Ovary (tissue), 10 donors: ENCODE measurements at places on chromosomes 13 and 19.

GRCh38 chr19:35040826-35041547, 534 bp upstream of the HPN start:
- DNase-seq = peak; percentile 92

GRCh38 chr13:114106991-114107685, 25.3 kb downstream of the RASA3 start:
- peak; percentile 13 for DNase-seq

GRCh38 chr13:81021284-81021840, 680.4 kb upstream of the SPRY2 start:
- DNase-seq = no peak

DNA sequence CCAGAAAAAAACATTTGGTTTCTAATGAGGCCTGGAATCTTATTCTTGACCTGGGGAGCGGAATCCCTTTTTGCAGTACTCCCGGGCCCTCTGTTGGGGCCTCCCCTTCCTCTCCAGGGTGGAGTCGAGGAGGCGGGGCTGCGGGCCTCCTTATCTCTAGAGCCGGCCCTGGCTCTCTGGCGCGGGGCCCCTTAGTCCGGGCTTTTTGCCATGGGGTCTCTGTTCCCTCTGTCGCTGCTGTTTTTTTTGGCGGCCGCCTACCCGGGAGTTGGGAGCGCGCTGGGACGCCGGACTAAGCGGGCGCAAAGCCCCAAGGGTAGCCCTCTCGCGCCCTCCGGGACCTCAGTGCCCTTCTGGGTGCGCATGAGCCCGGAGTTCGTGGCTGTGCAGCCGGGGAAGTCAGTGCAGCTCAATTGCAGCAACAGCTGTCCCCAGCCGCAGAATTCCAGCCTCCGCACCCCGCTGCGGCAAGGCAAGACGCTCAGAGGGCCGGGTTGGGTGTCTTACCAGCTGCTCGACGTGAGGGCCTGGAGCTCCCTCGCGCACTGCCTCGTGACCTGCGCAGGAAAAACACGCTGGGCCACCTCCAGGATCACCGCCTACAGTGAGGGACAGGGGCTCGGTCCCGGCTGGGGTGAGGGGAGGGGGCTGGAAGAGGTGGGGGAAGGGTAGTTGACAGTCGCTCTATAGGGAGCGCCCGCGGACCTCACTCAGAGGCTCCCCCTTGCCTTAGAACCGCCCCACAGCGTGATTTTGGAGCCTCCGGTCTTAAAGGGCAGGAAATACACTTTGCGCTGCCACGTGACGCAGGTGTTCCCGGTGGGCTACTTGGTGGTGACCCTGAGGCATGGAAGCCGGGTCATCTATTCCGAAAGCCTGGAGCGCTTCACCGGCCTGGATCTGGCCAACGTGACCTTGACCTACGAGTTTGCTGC, at the start of gene ICAM4:
TSS of gene ICAM4 (plus strand) at position 153 of the 935 bp plus-strand sequence. CDS start at position 211, 58 bp downstream.
- DNase-seq = peak; percentile 83

- DNase-seq = no peak
Observed at GRCh38 chr13:50693727-50694126, 149.8 kb downstream of the DLEU7 start.

- no peak for DNase-seq
Observed at GRCh38 chr19:58183817-58184215, 955 bp downstream of the ZNF274 start.

DNA sequence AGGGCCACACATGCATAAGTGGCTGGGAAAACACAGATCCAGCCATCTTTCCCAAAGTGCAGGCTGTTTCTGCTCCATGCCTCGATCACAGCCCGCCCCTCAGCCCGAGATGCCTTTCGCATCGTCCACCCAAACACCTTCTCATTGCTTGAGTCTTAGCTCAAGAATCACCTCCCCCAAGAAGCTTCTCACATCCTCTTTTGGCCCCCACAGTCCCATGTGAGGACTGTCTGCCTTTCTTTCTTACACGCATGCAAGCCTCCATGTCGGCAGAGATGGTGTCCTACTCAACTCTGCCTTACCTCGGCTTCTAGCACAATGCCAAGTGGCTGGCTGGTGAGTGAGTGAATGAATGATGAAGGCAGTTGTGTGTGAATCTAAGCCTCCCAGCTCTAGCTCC, 18.1 kb upstream of the GSX1 start:
- no peak for DNase-seq

GRCh38 chr13:110418944-110419343, 111.9 kb downstream of the COL4A2 start:
- no peak for DNase-seq

GRCh38 chr19:38838208-38838985, 6.8 kb upstream of the ECH1 start:
- no peak for DNase-seq

GRCh38 chr13:24127116-24127631, 33.3 kb upstream of the SPATA13 start:
- DNase-seq = no peak
